Body of pancreas (tissue), 4 donors: ENCODE measurements at places on chromosomes 16 and 17.

DNA sequence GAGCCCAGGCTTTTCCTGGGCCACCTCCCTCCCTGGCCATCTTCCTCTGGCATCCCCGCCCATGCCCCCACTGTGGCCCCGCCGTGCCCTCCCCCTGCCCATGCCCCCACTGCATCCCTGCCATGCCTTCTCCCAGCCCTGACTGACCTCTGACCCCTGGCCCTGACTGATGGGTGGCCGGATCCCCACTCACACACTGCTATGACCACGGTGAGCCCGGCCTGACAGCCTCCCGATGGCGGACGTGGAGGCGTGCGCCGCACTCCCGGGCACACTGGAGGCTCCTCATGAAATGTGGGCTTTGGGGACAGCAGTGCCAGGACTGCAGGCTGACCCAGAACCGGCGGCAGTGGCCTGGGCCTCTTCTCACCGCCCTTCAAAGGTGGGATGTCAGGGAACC, 10.6 kb upstream of the C1QTNF8 start:
- H3K4me1 ChIP-seq: peaks cover 18% of the 10 kb centered on the region
- DNase-seq: no peak
- H3K27me3 ChIP-seq: no peaks in the 10 kb centered on the region
- no peak overlapping the region for H3K4me3 ChIP-seq
- no peaks in the 10 kb centered on the region for H3K36me3 ChIP-seq
- H3K27ac ChIP-seq: no peak overlapping the region

DNA sequence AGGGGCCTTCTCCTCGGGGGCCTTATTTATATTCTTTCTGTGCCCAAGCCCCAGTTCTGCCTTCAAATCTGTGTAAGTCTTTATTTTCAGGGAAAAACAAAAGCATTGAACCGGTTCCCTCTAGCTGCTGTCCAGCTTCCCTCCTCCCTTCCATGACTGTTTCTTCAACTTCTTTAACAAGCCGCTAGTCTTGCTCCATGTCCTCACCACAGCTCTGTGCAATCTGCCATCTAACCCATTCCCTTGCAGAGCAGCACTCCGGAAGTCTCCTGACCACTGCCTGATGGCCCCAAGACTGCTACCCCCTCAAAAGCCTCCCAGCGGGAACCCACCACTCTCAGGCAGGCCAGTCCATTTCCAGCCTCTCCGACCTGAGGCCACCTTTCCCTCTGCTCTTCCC, 16.9 kb downstream of the EMC8 start:
- peaks cover 11% of the 10 kb centered on the region for H3K4me1 ChIP-seq
- H3K36me3 ChIP-seq: no peaks in the 10 kb centered on the region
- no peak overlapping the region for H3K4me3 ChIP-seq
- no peaks in the 10 kb centered on the region for H3K27me3 ChIP-seq
- no peak for DNase-seq
- no peak overlapping the region for H3K27ac ChIP-seq

GRCh38 chr16:55502801-55503366, 6.0 kb upstream of the LPCAT2 start:
- peak; percentile 96 for DNase-seq
- no peak overlapping the region for H3K4me3 ChIP-seq
- peaks cover 29% of the 10 kb centered on the region for H3K4me1 ChIP-seq
- no peaks in the 10 kb centered on the region for H3K27me3 ChIP-seq
- H3K27ac ChIP-seq: peak overlapping the region; percentile 68

DNA sequence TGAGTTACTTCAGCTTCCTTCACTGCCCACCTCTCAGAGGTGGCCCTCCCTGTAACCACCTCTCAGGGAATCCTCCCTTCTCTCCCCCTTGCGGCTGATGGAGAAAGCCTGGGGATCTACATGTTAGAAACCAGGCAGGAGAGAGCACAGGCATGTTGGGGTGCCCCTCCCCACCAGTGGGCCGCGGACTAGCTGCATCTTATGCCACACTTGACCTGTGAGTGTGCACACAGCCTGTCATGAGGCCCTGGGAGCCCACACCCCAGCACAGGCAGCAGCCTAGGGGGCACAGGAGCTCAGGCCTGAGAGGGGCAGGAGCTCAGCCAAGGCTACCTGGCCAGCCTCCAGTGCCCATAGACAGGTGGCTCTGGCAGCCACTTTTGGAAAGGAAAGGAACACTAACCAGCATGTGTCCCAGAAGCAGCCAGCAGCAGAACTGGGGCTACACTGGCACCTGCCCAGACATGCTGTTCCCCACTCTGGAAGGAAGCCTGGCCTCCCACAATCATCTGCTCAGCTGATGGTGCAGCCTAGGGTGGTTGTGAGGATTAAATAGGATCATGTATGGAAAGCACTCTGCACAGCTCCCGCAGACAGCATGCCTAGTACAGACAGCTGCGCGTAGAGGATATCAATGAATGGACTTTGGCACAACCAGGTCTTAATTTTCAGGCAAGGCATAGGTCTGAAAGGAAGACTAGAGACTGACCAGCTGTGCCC, 60.5 kb downstream of the TMEM132E start:
- no peaks in the 10 kb centered on the region for H3K36me3 ChIP-seq
- no peak overlapping the region for H3K4me3 ChIP-seq
- H3K27me3 ChIP-seq: no peaks in the 10 kb centered on the region
- H3K27ac ChIP-seq: no peak overlapping the region

DNA sequence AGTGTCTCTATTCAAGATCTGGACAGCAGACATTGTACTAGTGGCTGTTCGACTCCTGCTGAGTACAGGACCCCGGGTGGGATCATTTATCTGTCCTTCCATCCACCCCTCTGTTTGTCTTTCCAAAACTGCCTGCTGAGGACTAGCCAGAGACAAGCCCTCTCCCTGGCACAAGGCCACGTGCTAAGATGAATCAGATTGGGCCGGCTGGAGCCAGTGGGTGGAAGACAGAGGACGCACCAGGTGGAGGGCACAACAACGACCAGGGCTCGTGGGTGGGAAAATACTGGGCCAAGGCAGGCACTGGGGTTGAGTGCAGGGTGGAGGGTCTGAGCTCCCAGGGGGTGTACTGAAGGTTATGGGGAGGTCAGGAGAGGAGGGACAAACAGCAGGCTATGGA, 1.4 kb upstream of the CA7 start:
- no peak overlapping the region for H3K27ac ChIP-seq
- H3K4me3 ChIP-seq: no peak overlapping the region
- DNase-seq: no peak
- no peaks in the 10 kb centered on the region for H3K36me3 ChIP-seq
- peaks cover 15% of the 10 kb centered on the region for H3K4me1 ChIP-seq

GRCh38 chr17:7878234-7878633, 10.4 kb upstream of the CHD3 start:
- H3K27ac ChIP-seq: no peak overlapping the region
- H3K4me3 ChIP-seq: no peak overlapping the region
- DNase-seq: no peak
- no peaks in the 10 kb centered on the region for H3K27me3 ChIP-seq
- no peaks in the 10 kb centered on the region for H3K36me3 ChIP-seq
